ENCODE measurements at places on chromosomes 2 and 18. TPM values are rescaled to one million over a fixed set of nuclear protein-coding genes. Genes with fewer than 3 reads are reported as not detected.
A peak's percentile ranks its signal among the peaks of the same experiment; 100 is the strongest.

- no peak for DNase-seq
These were observed 35.9 kb upstream of the MGAT5 start for GRCh38 chr2:134217924-134218323.

Gene METAP1D
- total RNA-seq: 6.2 TPM

- DNase-seq: no peak
These were observed 91.9 kb downstream of the MRPS9 start for GRCh38 chr2:105129722-105130232.

Gene DSG3
- 0.03 TPM for total RNA-seq

GRCh38 chr2:8633186-8633734 lies 48.6 kb upstream of the ID2 start:
- no peak for DNase-seq

GRCh38 chr2:20509770-20510490 lies 63.1 kb downstream of the RHOB start:
- peak; percentile 76 for DNase-seq

DNA sequence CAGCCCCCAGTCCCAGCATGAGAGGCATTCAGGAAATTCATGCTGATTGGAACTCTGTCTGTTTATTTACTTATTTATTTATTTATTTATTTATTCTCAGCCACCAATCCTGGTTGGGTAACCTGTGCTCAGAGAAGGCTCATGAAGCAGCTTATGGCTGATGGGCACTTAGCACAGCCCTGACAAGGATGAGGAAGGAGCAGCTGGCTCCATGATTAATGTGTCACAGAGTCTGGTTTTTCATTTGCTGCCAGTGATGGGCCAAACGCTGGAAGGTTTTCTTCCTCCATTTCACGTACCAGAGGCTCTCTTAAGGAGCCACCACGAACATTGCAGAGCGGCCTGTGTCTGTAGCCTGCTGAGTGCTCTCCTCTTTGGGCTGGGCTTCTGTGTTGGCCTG lies 28.3 kb upstream of the KCNS3 start:
- no peak for DNase-seq

Gene EN1
- not detected for total RNA-seq

Gene ICOS
- total RNA-seq: not detected

DNA sequence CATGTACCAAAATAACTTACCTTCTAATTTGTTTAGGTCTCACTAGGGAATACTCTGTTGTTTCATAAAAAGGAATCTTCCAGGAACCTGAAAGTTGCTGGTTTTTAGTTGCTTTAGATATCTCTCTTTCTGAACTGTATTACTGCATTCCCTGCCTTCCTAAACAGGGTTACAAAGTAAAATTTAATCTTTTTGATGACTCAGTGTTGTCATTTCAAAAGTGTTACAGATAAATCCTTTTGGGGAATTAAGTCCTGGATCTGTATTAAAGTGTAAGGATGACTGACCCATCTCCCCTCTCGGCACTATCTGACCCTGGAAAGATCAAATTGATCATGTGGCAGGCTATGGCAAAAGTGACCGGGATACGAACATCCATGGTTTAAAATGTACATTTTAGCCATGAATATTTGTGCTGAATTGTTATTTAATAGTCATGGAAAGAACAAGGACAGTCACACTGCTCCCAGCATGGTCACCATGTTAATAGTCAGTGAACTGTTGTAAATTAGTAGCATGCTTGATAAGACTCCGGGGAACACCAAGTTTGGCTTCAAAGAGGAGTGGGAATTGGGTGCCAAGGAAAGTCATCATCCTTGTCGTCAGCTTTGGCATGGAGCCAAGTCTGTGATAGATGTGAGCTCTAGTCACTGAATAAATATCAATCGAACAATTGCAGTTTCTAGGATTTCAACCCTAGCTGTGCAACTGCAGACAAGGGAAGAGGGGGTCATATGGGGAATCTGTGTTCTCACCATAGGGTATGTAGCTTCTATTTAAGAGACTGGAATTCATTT lies 4.2 kb downstream of the PLEKHA3 start:
- DNase-seq: peak; percentile 49

DNA sequence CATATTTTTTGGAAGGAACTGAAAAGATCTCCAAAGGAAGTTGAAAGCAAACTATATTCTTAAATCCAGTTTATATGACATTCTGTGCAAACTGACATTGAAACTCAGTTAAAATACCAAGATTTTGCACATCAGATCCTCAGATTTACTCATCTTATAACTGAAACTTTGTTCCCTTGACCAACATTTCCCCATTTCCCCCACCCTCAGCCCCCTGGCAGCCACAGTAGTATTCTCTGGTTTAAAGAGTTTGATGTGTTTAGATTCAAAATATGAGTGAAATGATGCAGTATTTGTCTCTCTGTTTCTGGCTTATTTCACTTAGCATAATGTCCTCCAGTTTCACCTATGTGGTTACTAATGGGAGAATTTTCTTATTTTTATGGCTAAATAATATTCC lies 99.2 kb upstream of the ITGA4 start:
- no peak for DNase-seq

- DNase-seq: peak; percentile 88
These were observed 97.9 kb upstream of the SERTAD2 start for GRCh38 chr2:64751286-64752260.

- no peak for DNase-seq
These were observed 1.2 kb downstream of the GALNT5 start for GRCh38 chr2:157258520-157259326.

Gene DUSP2
- total RNA-seq: 75.7 TPM

DNA sequence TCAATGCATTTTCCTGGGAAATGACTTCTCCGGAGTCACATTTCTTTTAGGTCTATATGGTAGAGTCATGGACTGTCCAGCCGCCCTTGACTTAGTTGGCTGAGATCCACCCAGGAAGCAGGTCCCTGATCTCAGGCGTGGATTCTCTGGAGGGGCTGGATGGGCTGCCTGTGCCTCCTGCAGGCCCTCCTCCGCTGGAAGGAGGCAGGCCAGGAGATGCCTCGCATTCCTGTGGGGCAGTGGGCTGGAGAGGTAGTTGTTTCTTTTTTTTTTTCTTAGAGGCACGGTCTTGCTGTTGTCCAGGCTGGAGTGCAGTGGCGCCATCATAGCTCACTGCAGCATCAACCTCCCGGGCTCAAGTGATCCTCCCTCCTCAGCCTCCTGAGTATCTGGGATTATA lies 129.0 kb upstream of the MYCN start:
- DNase-seq: no peak

DNA sequence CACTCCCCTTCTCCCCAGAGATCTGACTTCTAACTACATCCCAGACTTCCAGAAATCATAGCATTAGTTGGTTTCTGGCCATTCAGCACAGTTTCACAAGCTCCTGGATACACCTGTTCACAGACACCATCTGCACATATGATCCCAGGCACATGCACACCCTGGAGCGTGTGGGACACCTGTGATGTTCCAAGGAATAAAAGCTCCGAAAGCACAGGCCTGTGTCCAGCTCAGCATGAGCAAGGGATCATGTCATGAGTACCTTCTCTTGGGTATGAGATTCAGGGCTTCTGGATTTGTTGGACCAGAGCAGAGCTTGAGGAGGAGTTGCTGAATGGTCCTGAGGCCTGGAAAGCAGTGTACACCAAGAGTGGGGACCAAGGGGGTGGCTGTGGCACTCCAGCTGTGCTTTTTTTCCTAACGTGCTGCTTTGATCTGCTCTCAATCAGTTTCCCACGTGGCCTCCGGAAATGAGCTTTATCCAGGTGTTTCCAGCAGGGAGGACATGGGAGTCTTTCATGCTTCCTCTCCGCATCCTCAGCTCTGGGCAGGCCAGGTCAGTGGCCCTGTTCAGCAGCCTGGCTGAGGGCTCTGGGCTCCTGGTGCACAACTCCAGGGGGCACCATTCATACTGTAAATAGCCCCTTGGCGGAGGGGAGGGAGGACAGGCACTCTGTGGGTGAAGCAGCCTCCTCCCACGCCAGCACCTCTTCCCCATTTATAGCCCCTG lies 1.8 kb downstream of the DYSF start:
- no peak for DNase-seq

GRCh38 chr18:8264861-8265411 lies 344.3 kb upstream of the RAB12 start:
- DNase-seq: no peak

Gene MSTN
- not detected for total RNA-seq
